ENCODE measurements at places on chromosomes 1 and 21.

DNA sequence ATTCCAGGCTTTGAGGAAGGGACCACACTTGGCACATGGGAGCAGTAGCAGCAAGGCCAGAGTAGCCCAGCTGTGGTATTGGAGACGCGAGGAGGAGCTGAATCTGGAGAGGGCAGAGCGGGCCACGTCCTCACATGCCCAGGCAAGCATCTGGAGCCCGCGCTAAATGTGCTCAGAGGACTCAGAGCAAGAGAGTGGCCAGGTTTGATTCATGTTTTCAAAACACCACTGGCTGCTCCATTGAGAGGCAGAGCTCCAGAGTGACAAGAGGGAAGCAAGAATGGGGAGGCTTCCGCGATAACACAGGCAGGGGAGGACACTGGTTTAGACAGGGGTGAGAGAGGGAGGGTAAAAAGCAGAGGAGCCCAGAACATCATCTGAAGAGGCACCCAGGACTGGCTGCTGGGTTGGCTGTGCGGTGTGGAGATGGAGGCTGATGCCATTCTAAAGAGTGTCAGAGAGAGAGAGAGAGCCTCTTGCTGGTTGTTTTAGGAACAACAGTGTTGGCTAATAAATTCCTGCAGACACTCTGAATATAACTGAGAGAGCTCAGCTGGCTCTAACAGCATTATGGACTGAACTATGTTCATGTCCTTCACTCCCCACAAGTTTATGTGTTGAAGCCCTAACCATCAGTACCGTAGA lies 32.3 kb downstream of the RCAN1 start:
- peak; percentile 12 for DNase-seq

- DNase-seq, result no peak
Observed at GRCh38 chr1:92933459-92933858, 27.8 kb downstream of the DIPK1A start.

DNA sequence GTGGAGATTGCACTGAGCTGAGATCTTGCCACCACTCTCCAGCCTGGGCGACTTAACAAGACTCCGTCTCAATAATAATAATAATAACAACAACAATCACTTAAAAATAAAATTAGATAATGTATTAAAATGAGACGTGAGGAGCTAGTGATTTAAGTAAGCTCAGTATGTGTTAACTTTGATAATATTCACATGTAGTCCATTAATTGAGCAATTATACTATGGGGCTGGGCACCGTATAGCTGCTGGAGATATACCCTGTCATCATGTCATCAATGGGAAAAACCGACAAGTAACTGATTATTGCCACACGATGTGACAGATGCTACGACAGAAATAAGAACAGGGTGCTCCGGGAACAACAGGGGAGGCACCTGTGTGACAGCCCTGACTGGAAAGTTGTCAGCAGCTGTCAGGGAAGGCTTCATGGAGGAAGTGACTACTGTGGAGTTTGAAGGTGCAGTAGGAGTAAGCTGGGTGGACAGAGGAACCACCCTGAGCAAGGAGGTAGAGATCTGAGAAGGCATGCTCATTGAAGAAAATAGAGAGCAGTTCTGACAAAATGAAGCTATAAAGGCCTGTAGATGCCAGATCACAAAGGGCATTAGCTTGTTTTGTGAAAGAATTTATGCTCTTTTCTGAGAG lies 924 bp upstream of the CAMSAP2 start:
- no peak for DNase-seq

GRCh38 chr1:75614399-75614756 lies 3.5 kb upstream of the SLC44A5 start:
- no peak for DNase-seq

DNA sequence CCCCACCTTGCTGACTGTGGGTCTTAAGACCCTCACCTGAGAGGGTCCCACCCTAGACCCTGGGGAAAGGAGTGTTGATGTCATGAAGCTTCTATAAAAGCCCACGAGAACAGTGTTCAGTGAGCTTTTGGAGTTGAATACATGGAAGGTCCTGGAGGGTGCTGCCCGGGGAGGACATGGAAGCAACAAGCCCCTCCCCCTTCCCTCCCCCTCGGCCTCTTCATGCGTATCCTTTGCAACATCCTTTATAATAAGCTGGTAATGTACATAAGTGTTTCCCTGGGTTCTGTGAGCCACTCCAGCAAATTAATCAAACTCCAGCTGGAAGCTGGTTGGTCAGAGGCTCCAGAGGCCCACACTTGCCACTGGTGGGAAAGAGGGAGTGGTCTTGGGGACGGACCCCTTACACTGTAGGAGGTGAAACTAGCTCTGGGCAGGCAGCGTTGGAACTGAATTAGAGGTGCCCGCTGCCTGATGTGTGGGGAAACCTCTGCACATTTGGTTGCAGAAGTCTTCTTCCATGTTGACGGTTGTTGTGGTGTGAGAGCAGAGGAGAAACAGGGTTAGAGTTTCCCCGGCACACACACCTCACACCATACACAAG lies 14.7 kb upstream of the COL6A1 start:
- no peak for DNase-seq

- peak; percentile 70 for DNase-seq
Observed at GRCh38 chr21:25881524-25882376, 147.0 kb downstream of the GABPA start.

Data from islet precursor cell (in vitro differentiated cells).